Activated T-cell treated with anti-CD3 and anti-CD28 coated beads, Interleukin-2, amount 50 U/mL, for 24 hours (primary cell): ENCODE measurements at places on chromosomes 5 and 9.

DNA sequence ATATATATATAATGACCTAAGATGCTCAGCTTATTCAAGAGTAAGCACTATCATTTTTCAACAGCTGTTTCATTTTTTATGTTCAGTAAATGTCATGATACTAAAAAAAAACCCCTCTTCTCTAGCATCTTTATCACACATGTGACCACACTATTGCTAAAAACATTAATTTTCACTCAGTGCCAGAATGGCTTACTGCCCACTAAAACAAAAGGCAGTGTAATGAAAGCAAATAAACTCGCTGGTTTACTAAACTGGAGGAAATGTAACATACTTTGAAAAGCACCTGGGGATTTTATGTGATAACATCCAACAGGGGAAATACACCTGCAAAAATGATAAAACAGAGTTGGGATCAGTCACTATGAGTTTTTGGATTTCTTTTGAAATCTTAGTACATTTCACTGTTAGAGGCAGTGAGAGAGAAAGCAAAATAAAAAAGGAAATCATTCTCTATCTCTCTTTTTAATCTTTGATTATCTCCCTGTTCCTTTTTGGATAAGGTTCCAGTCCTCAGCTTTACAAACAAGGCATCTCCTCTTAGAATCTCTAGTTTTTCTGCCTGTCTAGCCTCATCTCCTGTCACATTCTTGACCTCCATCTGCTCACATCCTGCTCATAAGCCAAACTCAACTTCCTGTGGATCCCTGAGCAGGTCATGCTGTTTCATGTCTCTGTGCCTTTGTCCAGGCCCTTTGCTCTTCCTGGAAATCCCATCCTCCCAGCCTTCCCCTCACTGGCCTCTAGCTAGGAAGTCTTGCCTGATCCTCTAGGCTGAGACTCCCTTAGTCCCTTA is 338.0 kb downstream of the MAN2A1 start:
- DNase-seq: no peak

- DNase-seq: no peak
Observed at GRCh38 chr9:95385521-95385920, 68.0 kb upstream of the FANCC start.

GRCh38 chr5:135069895-135070657 is 36.0 kb upstream of the PITX1 start:
- peak; percentile 8 for DNase-seq

- no peak for DNase-seq
Observed at GRCh38 chr5:1204693-1205242, 3.4 kb downstream of the SLC6A19 start.

GRCh38 chr5:6338135-6338534 is 40.2 kb downstream of the MED10 start:
- no peak for DNase-seq

- DNase-seq: no peak
Observed at GRCh38 chr5:146848133-146848532, 30.4 kb downstream of the PPP2R2B start.

GRCh38 chr9:134328341-134328840 is 2.1 kb downstream of the RXRA start:
- no peak for DNase-seq

- DNase-seq: peak; percentile 62
Observed at GRCh38 chr5:83474161-83474796, 2.7 kb downstream of the VCAN start.

GRCh38 chr9:84834426-84834825 is 164.9 kb downstream of the NTRK2 start:
- DNase-seq: no peak

- no peak for DNase-seq
Observed at GRCh38 chr5:135456238-135457099, 4.3 kb upstream of the TIFAB start.

GRCh38 chr9:122819326-122819725 is 9.1 kb downstream of the PDCL start:
- DNase-seq: no peak

- DNase-seq: no peak
Observed at GRCh38 chr5:3600106-3601060, 4.8 kb downstream of the IRX1 start.

DNA sequence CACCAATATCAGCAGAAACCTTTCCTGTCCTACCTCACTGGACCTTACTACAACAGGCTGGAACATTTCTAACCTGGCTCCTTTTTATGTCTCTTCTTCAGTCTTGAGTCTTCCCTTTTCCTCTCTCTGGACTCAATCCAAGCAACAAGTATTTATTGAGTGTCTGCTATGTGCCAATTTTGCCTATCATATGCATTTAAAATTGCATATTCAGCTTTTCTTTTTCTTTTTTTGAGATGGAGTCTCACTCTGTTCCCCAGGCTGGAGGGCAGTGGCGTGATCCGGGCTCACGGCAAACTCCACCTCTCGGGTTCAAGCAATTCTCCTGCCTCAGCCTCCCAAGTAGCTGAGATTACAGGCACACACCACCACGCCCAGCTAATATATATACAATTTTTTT is 65.8 kb downstream of the MEIKIN start:
- DNase-seq: no peak

DNA sequence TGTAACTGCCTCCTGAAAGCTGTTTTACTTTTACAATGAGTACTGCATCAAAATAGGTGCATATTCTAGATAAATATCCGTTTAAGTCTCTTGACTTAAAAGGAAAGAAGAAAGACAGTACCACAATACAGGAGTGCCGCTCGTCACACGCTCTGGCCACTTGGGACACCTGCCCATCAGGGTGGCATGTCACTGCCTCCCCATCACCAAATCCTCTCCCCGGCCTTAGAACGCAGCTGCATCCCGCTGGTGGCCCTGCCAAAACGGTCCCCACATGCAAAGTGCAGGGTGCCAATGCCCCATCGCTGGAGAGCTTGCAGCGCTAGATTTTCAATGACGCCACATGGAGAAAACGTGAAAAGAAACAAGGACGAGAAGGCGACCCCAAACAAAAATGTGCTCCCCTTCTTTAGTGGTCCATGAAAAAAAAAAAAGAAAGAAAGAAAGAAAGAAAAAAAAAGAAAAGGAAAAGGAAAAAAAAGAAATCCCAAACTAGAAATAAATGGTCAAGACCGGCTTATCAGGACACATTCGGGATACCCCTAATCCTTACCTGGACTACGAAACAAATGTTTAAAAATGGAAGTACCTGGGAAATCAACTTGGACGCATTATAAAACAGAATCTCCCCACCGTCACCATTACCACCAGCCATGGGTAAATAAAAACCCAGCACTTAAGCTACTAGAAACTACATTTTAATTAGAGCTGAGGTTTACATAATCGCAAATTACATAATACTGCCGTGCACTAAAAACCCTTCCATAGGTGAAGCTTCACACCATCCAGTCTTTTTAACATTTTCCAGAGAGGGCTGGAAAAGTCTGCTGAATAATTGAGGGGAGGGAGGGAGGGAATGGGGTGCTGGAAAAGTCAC is 1.0 kb downstream of the ANKH start:
- DNase-seq: peak; percentile 59

- DNase-seq: no peak
Observed at GRCh38 chr5:58699762-58700118, 116.9 kb downstream of the RAB3C start.

DNA sequence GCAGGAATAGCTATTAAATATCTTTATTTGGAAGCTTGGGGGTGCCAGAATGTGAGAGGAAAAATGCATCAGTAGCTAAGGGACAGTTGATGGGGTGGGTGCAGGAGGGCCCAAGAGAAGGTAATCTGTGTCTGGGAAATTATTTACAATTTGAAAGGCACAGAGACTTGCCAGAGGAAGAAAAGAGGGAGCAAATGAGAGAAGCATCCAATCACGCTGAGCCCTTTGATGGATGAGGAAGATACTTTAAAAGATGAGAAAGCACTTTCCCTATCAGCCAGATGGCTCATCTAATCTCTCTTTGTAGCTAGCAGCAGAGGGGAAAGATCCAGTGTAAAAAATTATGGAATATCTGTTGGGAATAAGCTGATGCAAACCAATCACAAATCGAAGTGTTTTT is 57.0 kb upstream of the ABCA1 start:
- no peak for DNase-seq

DNA sequence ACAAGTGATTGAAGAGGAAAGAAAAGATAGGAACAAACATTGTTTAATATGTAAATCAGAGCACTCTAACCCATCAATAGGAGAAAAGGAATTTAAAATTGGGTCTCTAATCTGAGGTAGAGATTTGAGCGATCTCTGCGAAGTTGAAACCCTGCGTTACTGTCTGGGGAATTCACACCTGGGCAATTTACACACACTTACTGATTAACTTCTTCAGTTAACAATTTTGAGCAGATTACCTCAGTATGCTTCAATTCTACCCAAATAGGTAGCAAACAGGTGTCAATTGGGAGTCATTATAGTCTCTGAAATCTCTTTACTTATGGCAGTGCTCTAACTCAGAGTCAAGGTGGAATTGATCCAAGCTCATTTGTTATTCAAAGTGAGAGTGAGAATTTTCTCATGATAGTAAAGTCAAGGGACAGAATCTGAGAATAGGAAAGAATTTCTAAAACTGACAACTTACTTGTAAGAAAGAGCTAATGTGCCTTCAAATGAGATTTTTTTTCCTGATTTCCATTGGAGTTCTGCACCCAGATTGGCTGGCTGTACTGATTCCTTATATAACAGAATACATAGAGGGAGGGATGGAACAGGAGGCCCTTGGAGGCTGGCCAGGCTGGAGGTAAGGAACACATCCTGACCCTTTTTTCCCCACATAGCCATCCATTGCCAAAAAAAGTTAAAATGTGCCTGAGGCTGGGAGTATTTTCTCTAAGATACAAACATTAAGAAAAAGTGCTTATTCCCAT is 27.1 kb upstream of the IFNA14 start:
- DNase-seq: no peak

- DNase-seq: no peak
Observed at GRCh38 chr5:7548596-7548995, 152.7 kb downstream of the ADCY2 start.

GRCh38 chr5:158039441-158039840 is 180.5 kb upstream of the CLINT1 start:
- no peak for DNase-seq

DNA sequence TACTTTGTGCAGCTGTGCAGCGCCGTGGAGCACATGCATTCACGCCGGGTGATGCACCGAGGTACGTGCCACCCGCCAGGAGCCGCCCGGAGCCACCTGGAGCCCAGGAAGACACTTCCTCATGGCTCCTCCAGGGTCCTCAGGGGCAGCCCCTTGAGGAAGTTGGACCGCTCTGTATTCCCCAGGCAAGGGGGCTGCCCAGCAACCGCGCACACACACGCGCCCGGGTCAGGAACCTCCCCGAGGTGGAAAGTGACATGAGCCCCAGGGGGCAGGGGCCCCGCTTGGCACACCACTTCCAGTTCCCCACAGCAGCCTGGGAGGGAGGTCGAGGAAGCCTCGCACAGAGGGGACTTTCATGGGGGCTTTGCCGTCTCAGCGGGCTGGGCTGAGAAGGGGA is 68.6 kb downstream of the NEK6 start:
- no peak for DNase-seq

GRCh38 chr9:68923480-68923879 is 90.4 kb downstream of the PRKACG start:
- no peak for DNase-seq

DNA sequence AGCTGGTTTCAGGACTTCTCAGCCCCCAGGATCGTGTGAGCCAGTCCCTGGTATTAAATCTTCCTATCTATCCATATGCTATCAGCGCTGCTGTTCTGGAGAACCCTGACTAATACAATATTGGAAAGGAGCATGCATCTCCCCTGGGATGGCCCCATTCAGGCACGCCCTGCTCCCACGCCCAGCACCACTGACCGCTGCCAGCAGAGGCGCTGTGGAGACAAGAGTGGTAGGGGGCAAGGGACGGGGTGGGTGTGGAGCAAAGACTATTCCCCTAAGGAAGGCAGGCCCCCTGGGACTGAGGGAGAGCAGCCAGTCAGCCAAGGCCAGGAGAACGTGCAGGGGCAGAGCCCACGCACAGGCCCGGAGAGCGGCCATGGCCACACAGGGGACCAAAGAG is 116.0 kb downstream of the VAV2 start:
- no peak for DNase-seq

DNA sequence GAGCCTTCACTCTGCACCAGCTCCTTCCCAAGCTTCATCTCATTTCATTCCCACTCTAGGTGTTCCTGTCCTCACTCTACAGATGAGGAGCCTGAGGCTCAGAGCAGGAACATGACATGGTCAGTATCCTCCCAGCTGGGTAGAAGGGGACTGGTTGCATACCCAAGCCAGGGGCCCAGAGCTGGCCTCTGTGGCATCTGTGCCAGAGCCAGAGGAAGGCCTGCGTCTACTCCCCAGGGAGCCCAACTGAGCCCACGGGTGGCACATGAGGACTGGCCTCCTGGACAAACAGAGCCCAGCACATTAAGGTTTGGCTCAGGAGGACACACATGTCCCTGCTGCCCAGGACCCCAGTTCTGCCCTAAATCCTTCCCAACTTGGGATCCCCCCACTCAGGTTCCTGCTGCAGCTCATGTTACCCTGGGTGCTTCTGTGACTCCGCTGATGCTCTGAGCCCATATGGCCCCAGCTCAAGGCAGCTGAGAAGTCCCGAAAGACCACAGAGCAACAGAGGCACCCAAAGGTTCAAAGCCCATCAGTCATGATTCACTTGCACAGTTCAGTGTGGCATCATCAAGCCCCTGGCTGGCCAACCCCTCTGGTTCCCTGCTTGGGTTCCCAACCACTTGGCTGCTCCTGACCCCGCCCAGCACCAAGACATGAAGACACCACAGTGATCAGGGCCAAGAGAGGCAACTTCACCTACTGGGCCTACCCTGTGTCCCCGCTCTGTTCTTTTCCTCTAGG is 8.5 kb upstream of the NEURL1B start:
- DNase-seq: no peak

DNA sequence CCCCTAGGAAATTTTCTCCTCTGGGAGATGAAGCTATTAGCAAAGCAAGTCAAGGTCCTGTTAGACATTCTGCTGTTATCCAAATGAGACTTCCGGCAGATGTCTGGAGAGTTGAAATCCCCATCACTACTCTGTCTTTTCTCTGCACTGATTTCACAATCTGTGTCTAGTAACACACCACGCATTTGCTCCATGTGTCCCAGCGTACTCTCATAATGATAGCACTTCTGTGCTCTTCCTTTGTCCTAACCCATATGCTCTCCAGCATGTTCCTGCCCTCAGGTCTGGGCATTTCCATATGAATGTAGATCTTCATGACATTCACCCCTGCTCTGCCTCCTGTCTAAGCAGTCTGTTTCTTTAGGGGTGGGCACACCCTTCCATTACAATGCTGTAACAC is 1949.0 kb upstream of the WWC1 start:
- no peak for DNase-seq

DNA sequence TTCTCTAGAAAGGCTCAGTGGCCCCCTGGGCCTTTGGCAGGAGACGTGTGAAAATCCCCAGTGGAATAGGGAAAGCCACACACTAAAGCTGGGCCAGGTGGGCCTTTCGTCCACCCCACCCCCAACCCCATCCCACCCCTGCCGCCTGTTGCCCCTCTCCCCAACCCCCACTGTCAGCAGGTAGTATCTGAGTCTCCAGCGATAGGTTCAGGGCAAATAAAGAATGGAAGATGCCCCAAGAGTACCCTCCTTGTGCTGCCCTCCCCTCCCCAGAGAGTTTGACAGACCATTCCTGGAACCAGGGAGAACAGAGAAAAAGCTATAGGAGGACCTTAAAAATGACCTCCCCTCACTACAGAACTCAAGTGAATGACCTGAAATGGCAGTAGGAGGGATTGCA is 36.7 kb upstream of the UBE2D2 start:
- no peak for DNase-seq

- no peak for DNase-seq
Observed at GRCh38 chr5:38518341-38518740, 38.1 kb downstream of the LIFR start.
